ENCODE measurements at places on chromosomes 2 and 18. TPM values are rescaled to one million over a fixed set of nuclear protein-coding genes. Genes with fewer than 3 reads are reported as not detected.
A peak's percentile ranks its signal among the peaks of the same experiment; 100 is the strongest.

DNA sequence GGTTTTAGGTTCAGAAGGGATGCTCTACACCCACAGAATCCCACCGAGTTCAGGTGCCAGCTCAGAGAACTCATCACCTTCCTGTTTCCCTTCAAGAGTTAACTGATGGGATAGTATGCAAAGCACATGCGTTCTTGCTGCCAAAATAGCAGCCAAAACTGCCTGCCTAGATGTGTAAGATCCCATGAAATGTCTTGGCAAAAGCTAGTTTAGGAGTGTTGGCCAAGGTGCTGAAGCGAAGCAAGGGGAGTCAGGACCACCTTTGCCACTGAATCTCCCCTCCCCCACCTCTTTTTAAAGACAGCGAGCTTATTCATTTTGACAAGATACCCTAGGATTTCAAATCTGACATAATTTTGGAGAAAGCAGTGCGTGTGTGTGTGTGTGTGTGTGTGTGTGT, 2.1 kb downstream of the DOCK10 start:
- no peak for DNase-seq

The ALPG gene
- not detected for total RNA-seq

- DNase-seq = no peak
These were observed 202.1 kb downstream of the SH3RF3 start for GRCh38 chr2:109331081-109331480.

DNA sequence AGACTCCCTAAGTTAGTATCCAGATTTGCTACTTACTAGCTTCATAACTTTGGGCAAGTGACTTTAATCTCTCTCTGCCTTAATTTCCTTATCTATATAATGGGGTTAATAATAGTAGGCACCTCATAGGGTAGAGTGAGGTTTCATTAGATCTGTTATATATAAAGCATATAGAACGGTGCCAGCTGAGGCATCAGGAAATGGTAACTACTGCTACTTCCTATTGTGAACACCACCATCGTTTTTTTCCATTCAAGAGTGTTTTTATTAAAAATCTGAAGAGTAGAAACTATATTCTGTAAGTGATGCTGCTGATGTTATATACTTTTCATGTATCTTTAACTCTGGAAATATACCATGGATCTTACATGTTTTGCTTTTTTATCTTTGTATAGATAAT, 44.3 kb downstream of the MALT1 start:
- DNase-seq = no peak

DNA sequence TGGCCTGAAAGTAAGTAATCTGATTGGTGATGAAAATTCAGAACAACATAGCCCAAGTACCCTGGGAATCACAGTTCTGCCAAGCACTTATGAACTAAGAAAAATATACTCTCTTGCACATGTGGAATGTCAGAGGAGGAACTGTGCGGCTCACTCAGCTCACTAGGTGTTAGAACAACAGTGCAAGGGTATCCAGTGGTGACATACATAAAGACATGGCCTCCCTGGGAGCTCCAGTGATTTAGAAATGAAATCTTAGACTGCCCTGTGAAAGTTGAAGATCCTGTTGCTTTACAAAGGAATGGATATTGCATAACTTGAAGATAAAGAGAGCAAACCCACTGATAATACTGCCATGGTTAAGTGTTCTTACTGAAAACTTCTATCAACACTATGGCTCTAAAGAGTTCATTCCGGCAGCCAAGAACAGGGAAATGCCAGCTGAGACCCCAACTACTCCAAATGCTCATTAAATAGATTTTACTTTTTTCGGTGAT, 246.2 kb downstream of the ARHGAP15 start:
- no peak for DNase-seq

DNA sequence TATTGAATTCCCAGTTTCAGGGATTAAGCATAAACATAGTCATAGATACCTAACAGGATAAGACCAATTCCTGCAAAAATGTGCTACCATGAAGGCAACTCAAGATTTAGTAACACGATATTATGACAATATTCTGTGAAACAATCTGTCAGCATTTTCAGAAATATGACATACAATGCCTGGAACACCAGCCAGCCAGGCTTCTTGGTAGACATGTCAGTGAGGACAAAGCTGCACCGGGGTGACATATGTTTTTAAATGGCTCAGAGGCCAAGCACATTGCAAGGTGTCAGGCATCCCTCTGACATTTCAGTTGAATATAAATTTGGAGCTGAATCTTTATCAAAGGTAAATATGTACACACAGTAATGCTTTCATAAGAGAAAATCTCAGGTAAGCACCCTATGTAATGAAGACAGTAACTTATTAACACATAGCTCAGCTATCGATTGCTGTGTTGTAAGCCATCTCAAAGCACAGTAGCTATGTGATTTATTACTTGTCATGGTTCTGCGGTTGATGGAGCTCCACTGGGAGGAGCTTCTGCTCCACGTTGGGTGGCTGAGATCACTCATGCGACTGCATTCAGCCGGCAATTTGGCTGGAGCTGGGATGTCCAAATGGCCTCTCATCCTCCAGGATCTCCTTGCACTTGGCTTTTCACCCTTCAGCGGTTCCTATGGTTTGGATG, 31.9 kb upstream of the EML6 start:
- DNase-seq = no peak

- DNase-seq = no peak
These were observed 75.2 kb upstream of the TSPYL6 start for GRCh38 chr2:54330926-54331835.

The MEIS1 gene
- 5.9 TPM for total RNA-seq

The PHOSPHO2 gene
- total RNA-seq = 2.1 TPM

DNA sequence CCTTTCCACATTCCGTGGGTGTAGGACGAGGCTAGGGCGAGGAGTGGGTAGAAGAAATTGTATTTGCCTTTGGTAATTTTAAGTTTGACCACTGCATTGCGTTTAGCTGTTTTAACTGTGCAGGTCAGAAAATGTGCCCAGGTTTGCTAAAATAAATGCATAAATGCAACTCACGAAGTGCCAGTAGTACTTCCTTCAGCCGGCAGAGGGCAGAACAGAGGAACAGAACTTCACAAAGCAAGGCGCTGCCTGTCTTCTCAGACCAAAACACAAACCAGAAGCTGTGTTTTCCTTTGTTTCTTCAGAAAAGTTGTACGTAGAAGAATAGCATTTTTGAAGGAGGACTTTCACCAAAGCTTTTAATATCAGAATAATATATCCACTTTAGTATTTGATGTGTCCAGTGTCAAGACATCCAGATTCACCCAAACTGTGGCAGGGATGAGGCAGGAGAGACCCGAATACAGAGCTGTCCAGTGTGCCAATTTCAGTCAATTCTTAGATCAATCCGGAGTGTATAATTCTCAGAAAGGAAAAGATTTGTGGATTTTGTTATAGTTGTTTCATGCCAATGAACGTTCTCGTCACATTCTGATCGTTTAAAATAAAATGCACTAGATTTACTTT, 348.6 kb downstream of the DLGAP1 start:
- peak; percentile 50 for DNase-seq

GRCh38 chr18:58958628-58959027, 94.0 kb downstream of the ZNF532 start:
- no peak for DNase-seq

DNA sequence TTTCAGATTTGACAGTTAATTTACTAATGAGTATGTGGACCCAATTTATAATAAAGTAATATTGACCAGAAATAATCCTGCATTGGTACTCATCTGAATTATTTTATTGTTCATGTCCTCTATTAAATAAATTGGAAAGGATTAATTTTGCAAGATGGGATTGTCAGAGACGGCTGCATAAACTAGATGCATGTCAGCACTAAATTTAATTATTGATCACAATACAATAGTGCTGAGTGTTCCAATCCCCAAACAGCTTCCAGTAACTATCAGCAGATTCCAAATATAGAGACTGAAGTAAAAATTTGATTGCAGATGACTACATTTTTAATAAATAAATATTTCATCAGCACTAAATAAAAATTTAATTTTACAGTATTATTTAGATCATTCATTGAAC, 387.2 kb downstream of the GRB14 start:
- DNase-seq = no peak

- no peak for DNase-seq
These were observed 40.4 kb upstream of the MAL start for GRCh38 chr2:94984964-94985575.

GRCh38 chr2:219458996-219459395, 24.4 kb downstream of the SPEG start:
- no peak for DNase-seq

DNA sequence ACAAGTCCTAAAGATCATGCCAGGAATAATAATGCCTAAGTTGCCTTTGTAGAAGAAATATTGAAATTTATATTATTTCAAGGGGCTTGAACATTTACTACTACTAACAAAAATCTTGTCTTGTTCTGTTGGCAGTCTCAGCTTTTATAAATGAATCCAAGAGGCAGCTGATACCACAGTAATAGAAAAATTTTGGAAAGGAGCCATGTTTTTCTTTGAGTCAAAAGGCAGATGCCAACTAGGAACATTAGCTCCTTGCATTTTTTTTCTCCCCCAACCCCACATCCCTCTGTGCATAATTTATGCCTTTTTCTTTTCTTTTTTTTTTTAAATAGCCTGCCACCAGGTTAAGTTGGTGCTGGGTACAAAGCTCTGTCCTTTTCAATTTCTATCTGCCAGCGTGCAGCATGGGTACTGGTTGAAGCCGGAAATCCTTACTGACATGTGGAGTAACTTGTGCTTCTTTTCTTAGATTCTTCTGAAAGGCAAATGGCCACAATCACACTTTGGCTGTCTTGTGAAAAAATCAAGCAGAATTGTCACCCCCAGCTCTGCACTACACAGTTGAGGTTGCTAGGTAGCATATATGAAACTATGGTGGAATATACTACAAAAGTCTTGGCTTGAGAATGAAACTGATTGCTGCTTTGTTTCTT, 98.8 kb downstream of the RHBDD1 start:
- DNase-seq = no peak

The CYP26B1 gene
- 4.4 TPM for total RNA-seq

DNA sequence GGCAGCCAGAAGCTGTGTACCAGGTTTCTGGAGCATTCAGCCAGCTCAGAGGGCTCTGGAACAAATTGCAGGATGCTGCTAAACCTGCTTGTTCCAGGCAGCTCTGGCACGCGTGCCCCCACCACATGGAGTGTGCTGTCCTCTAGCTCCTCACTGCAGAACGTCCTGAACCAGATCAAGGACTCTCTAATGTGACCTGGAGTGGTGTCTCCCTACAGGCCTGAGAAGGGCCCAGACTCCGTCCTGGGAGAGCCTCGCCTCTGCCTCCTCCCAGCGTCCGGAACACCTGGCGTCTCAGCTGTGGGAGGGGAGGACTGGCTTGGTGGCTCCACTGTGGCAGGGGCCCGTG, 115.6 kb upstream of the GPC1 start:
- no peak for DNase-seq
